Esophagus squamous epithelium (tissue), 5 donors: ENCODE measurements at places on chromosomes 16 and 17.

DNA sequence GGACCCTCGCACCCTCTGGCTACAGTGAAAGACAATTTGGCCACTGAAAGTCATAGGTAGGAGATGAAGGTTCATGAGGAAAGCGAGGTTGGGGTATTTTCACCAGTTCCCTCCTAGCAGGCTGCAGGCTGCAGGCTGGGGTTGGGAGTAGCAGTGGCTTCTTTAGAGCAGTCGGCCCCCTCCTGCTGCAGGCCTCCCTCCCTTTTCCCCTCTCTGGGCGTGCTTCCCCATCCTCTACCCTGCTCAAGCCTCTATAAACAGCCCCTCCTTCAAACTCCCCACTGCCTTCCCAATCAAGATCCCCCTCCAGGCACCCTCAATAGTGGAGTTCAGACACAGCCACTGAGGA lies 41.8 kb downstream of the GAS7 start:
- no peak for DNase-seq

- no peak for DNase-seq
These were observed 12.0 kb upstream of the KRT19 start for GRCh38 chr17:41539979-41540701.

DNA sequence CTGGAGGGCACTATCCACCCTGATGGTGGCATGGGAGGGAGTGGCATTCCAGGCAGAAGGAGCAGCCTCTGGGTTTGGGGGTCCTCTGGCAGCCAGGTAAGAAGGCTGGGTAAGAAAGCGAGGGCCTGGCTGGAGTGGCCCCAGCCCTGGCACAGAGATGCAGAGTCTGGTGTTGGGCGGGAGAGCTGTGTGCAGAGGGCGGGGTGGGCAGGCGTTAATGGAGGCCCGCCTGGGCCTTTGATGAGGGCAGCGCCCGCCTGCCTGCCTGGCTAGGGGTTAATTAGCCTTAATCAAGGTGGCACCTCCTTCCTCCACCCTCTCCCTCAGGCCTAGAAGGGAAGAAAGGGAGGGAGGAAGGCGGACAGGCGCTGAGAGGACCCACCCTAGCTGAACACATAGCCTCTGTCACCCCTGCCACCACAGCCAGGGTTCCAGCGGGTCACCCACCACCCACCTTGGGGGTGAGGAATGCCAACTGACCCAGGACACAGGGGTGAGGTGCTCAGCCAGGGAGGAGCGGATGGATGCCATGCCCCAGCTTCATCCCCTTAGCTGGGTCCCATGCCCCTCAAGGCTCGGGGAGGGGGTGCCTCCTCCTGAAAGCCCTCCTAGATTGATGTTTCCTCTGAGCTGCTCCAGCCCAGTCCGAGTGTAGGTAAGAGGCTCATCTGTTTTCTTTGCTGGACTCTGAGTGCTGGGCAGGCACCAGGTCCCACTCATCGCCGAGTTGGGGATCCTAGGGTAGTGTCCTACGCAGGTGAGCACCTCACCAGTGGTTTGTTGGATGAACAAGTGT lies 13.4 kb upstream of the FAM83G start:
- no peak for DNase-seq

DNA sequence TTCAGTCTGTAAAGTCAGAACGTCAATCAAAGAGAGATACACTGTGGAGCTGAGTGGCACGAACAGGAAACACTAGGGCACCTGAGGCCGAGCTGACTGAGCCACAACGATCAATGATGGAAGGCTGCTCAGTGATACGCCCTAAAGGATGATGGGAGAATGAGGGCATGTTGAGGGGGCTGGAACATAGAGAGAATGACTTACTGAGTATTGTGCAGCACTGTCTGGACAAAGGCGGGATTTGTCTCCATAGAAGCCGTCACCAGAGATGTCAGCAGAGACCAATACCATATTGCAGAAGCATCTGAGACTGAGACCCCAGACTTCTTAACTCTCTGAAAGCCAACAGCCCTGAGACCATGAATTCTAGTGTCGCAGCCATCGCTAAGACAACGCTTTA lies 33.4 kb downstream of the ZZEF1 start:
- DNase-seq = no peak

GRCh38 chr17:43976963-43977837 lies 23.5 kb upstream of the PYY start:
- no peak for DNase-seq

DNA sequence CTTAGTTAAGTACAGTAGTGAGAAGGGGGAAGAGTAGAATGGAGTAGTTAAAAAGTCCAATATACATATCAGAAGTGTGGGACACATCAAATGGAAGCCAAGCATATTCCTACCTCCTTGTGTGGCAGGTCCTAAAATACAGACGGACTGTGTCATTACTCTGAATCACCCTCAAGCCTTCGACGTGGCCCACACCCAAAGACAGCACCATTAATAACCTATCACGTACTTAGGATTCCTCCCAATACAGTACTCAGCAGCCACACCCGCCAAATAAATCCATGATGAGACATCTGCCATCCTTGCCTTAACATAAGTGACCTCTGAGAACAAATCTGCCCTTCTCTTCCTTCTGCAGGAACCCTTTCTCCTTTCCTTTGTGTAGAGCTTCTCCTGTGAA lies 38.9 kb downstream of the UBE2G1 start:
- no peak for DNase-seq

- no peak for DNase-seq
These were observed 2285.3 kb downstream of the TP53TG3F start for GRCh38 chr16:35744726-35745125.
